ENCODE measurements at places on chromosomes 1 and 21.

DNA sequence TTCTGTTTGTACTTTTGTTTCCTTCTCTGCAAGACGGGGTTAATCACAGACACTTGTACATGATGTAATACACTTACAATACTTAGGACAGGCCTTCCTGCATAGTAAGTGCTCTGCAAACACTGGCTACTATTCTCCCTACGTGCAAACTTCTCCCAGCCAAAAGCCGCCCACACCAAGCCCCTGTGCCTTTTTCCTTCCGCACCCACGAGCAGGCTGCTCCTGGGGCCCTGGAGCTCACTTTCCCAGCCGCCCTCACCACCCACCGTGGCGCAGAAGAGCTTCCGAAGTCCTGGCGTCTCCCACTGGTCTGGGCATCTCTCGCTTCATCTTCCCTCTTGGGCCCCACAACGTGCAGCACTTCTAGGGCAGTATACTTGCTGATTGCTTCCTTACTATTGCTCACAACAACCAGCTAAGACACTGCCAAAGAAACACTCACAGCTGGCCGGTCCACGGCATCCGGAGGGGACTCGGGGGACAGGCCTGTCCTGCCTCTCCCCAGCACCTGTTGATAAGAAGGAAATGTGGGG is 22.5 kb upstream of the GPR157 start:
- no peak for DNase-seq

GRCh38 chr1:185404907-185405568 is 88.0 kb upstream of the IVNS1ABP start:
- no peak for DNase-seq

DNA sequence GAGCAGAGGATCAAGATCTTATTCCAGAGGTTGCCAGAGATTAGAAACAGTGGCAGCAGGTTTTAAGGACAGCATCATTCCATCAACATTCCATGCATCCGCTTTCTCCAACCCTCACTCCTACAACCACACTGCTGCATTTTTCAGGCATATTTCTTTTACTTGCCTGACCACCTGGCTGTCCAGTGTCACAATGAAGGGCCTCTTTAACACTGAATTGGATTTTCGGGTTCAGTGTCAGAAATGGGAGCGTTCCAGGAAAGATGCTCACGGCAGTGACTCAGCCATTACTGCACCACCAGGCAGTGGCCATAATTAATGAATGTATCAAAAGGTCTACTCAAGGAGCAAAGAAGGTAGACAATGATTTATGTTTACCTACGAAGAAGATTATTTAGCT is 200.4 kb upstream of the ESRRG start:
- DNase-seq = no peak

- no peak for DNase-seq
Measured at GRCh38 chr21:43599728-43600127, 59.6 kb downstream of the HSF2BP start.

Data from activated T-cell treated with anti-CD3 and anti-CD28 coated beads, Interleukin-2, amount 50 U/mL, for 1 hour (primary cell).